ENCODE measurements at places on chromosomes 12 and 14.

DNA sequence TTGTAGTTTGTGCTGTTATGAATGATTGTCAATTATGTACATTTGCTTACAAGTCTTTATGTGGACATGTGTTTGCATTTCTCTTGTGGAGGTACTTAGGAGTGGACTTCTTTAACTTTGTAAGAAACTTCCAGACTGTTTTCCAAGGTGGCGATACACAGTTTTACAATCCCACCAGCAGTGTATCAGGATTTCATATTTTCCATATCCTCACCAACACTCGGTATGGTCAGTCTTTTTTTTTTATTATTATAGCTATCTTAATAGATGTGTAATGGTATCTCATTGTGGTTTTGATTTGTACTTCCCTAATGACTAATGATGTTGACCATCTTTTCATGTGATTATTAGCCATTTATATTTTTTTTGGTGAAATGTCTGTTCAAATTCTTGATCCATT is 73.7 kb upstream of the KCNH3 start:
- no peak for DNase-seq

DNA sequence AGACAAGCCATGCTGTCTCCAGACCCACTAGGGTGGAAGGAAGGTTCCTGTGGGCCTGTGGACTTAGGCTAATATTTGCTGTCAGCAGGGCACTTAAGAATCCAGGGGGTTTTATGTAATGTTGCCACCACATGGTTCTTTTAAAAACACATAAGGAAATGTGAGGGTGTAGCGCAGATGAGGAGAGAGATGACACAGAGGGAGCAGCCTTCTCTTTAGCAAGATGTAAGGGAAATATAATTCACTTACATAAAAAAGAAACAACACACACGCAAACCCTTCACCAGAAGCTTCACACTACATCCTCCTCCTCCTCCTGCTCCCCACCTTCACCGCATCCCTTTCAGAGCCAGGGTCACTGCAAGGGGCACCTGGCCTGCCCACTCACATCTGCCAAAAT is 4.9 kb upstream of the PIP4K2C start:
- no peak for DNase-seq

- DNase-seq = no peak
Measured at GRCh38 chr12:103833095-103833775, 7.8 kb downstream of the NT5DC3 start.

DNA sequence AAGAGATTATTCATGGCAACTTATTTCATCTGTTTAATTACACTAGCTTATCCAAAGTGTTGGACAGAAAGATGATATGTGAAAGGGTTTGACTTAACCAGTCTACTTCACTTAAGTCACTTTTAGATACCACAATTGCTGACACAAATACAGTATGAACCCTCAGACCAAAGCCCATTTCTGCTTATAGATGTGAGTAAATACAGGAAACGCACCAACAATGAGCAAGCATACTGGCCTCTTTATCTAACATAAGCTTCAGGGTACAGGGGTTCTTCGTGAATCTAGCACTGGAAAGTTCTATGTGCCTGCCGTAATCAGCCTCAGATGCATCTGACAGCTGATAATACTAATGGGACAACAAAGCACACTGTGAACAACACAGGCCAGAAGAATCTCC is 209.6 kb downstream of the MED13L start:
- no peak for DNase-seq

- no peak for DNase-seq
Measured at GRCh38 chr12:19018302-19018970, 111.1 kb upstream of the PLEKHA5 start.

- peak; percentile 23 for DNase-seq
Measured at GRCh38 chr12:116818341-116818856, 62.8 kb downstream of the HRK start.

DNA sequence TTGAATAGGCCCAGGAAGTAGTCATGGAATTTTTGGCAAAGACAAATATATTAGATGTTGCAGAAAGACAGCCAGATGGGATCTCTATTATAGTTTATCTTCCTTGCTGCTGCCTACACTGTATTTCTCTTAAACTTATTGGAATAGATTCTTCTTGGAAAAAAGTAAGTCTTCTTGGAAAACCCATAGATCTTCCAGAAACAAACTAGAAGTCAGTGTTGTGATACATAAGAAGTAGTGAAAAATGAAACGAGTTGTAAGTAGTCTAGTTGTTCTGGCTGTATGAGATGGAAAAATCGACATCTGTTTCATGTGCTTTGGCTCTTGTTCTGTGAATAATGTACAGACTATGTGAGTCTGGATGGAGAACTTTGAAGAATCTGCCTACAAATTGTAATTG is 29.0 kb downstream of the GLIPR1L2 start:
- DNase-seq = no peak

- DNase-seq = no peak
Measured at GRCh38 chr12:42780671-42781070, 191.1 kb upstream of the PRICKLE1 start.

GRCh38 chr12:31322801-31323207 is 3.1 kb downstream of the SINHCAF start:
- DNase-seq = peak; percentile 15

DNA sequence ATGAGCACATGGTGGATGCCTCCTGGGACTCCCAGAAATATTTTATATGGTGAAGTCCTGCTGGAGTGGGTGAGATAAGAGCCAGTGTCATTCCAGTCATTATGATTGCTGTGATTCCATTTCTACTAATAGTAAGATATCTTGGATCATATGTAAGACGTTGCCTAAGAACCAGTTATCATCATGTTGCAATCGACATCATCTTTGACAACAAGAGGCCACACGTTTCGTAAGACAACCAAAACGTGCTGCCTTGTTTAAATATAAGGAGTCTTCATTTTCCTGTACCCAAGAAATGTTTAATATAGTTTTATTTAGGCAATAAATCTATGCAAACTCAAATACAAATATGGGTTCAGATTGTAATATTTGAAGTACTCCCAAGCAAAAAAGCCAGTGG is 58.4 kb downstream of the SPTSSA start:
- no peak for DNase-seq

- DNase-seq = no peak
Measured at GRCh38 chr14:61474701-61475100, 153.3 kb downstream of the PRKCH start.

DNA sequence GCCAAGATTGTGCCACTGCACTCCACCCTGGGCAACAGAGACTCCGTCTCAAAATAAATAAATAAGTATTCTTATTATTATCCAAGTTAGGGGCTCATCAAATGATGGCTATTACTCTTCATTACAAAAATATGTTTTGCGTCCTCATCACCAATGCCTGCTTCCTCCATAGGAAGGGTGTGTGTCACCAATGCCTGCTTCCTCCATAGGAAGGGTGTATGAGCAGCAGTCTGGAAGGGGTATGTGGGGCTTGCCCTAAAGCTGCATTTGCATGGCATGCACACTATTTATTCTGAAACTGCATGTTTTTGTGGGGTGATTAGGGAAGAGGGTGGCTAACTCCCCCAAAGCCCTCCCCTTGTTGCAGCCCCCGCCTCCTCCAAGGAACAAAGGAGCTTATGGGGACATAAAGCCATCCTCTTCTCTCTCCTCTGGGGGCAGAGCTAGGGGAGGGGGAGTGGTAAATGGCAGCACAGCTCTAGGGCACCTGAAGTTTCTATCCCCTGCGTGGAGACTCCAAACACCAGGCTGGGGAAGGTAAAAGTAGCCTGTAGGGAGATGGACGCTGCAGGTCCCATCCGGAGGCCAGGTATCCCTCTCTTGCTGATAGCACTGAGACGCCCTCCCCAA is 1.3 kb downstream of the CAMKK2 start:
- DNase-seq = no peak

GRCh38 chr12:59429766-59430165 is 166.1 kb upstream of the SLC16A7 start:
- DNase-seq = no peak

- DNase-seq = no peak
Measured at GRCh38 chr12:42756841-42757623, 167.5 kb upstream of the PRICKLE1 start.

DNA sequence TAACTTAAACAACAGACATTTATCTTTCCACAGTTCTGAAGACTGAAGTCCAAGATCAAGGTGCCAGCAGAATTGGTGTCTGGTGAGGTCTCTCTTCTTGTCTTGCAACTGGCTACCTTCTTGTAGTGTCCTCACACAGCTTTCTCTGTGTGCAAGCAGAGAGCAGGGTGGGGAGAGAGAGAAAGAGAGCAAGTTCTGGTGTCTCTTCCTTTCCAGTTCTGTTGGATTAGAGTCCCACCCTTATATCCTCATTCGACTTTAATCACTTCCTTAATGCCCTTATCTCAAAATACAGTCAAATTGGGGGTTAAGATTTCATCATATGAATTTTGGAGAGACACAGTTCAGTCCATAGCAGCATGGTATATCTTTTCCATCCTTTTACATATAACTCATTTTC is 40.8 kb downstream of the DYRK2 start:
- no peak for DNase-seq

DNA sequence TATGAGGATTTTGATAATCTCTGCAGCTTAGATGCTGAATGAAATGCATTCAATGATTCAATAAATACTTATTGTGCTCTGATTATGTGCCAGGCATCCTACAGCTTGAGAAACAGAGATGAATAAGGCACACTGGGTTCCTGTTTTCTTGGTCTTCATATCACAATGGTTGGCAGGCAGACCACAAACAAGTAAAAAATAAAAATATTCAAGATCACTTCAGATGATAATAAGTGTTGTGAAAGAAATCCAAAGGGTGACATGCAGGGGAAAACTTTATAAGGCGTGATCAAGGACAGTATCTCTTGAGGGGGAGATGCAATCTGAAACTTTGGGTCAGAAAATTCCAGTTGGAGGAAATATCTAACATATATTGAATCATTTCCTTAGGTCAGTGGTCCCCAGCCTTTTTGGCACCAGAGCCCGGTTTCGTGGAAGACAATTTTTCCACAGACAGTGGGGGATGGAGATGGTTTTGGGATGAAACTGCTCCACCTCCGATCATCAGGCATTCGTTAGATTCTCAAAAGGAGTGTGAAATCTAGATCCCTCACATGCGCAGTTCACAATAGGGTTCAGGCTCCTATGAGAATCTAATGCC is 73.7 kb upstream of the RAP1B start:
- DNase-seq = no peak

DNA sequence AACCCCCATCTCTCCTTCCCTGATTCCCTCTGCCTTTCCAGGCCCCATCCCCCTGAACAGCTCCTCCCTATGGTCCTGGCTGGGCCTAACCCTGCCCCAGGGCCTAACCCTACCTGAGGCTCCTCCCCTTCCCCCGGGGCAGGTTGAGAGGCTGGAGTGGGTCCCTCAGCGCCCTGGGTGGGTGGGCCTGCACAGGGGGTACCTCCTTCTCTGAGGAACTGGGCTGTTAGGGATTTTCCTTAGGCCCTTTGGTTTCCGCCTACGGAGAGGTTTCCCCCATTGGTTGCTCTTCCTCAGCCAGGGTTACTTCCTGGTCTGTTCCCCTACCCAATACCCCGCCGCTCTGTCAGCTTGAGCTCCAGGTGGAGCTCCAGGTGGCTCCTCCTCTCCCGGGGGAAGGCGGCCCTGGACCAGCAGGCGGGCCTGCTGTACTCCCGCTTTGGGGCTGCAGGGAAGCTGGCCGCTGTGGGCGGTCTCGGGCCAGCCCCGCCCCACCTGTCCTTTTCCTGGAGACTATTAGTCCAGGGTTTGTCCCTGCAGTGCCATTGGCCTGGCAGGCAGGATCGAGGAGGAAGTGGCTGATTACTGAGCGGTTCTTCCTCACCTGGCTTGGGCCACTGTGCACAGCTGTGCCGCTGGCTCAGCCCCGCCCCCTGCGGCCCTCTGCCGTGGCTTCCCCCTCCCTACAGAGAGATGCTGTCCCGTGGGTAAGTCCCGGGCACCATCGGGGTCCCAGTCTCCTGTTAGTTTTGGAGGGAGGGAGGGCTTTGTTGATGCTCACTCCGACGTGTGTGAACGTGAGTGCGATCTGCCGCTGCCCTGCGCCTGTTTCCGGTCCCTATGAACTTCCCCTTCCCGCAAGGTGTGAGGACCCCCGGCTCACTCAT is 2.5 kb downstream of the C12orf57 start:
- DNase-seq = peak; percentile 71

GRCh38 chr12:132723015-132723763 is 12.5 kb downstream of the PGAM5 start:
- no peak for DNase-seq

DNA sequence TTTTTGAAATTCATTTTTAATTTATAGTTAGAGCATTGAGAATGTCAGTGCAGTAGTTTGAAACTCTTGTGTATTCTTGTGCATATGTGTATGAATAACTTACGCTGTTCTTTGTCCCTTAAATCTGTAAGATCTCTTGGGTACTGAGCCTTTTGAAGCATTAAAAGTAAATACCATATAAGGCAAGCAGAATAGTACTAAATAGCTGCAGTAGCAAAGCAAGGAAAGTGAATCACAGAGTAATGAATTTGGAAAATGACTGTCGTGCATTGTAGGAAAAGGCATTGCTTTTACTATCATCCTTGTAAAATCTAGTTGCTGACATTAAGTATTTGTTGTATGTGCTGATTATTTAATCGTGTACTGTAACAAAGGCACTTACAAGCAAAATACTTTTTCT is 12.1 kb downstream of the CNOT2 start:
- no peak for DNase-seq

GRCh38 chr14:94770251-94770749 is 387 bp upstream of the GSC start:
- DNase-seq = no peak

GRCh38 chr12:116621194-116621593 is 62.0 kb downstream of the MAP1LC3B2 start:
- DNase-seq = no peak

- DNase-seq = no peak
Measured at GRCh38 chr14:79543967-79544697, 667.2 kb downstream of the DIO2 start.

- no peak for DNase-seq
Measured at GRCh38 chr12:124812979-124813378, 50.7 kb downstream of the SCARB1 start.

- DNase-seq = no peak
Measured at GRCh38 chr14:77157740-77158139, 16.1 kb upstream of the ZDHHC22 start.

DNA sequence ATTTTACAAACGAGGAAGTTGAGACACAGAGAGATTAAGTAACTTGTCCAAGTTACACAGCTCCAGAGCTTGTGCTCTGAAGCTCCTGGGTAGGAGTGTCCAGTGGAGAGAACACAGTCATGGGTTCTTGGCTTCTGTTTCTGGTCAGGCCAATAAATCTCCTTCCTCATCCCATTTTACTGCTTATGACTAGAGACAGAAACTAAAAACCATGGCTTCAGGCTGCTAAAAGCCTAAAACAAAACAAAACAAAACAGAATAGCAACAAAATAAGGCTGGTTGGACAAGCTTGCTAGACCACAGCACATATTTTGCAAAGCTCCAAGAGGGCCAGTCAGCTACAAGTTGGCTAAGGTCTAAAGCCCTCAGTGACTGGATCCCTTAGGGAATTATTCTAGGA is 49.8 kb downstream of the PTGER2 start:
- no peak for DNase-seq

DNA sequence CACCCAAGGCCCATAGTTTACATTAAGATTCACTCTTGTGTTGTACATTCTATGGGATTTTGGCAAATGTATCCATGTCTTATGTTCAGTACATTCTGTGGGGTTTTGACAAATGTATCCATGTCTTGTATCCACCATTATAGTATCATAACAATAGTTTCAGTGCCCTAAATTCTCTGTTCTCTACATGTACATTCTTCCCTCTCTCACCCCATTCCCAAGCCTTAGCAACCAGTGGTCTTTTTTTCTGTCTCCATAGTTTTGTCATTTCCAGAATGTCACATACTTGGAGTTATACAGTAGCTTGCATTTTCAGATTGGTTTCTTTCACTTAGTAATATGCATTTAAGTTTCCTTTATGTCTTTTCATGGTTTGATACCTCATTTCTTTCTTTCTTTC is 6.7 kb downstream of the TOGARAM1 start:
- DNase-seq = no peak
